Frontal cortex (tissue), 4 donors: ENCODE measurements at places on chromosomes 16 and 17. TPM values are rescaled to one million over a fixed set of nuclear protein-coding genes. Genes with fewer than 3 reads are reported as not detected.

GRCh38 chr17:29451121-29451742, 61.1 kb downstream of the TAOK1 start:
- DNase-seq: no peak

- peak; percentile 59 for DNase-seq
These were observed 680 bp downstream of the ZNF629 start for GRCh38 chr16:30786115-30786935.

DNA sequence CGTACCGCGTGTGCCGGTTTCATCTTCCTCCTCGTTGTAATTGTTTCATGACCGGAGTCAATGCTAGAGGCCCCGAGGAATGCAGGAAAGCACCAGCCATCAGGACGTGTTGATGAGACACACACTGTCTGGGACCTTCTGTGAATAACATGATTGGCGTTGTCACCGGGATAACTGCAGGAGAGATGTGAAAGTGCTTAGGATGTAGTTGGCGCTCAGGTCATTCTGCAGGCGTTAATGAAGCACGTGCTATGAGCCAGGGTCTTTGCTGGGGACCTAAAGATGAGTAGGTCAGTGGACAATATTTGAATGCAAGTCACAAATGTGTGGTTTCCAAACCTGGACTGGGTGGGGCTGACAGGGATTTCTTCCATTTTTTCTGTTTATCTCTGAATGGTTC, 181.6 kb upstream of the HSBP1 start:
- no peak for DNase-seq

Gene SOX15
- total RNA-seq: 1.2 TPM
